ENCODE measurements at places on chromosomes 13 and 19.
A peak's percentile ranks its signal among the peaks of the same experiment; 100 is the strongest.

DNA sequence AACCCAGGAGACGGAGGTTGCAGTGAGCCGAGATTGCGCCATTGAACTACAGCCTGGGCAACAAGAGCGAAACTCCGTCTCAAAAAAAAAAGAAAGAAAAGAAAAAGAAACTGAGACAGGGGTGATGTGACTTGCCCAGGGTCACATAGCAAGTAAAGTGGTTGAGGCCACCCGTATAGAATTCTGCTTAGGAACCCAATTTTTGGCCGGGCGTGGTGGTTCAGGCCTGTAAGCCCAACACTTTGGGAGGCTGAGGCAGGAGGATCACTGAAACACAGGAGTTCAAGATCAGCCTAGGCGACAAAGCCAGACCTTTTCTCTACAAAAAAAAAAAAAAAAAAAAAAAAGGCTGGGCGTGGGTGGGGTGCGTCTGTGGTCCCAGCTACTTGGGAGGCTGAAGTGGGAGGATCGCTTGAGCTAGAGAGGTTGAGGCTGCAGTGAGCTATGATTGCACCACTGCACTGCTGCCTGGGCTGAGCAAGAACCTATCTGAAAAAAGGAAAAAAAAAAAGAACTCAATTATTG lies 1.3 kb downstream of the SNRPA start:
- no peak for DNase-seq

DNA sequence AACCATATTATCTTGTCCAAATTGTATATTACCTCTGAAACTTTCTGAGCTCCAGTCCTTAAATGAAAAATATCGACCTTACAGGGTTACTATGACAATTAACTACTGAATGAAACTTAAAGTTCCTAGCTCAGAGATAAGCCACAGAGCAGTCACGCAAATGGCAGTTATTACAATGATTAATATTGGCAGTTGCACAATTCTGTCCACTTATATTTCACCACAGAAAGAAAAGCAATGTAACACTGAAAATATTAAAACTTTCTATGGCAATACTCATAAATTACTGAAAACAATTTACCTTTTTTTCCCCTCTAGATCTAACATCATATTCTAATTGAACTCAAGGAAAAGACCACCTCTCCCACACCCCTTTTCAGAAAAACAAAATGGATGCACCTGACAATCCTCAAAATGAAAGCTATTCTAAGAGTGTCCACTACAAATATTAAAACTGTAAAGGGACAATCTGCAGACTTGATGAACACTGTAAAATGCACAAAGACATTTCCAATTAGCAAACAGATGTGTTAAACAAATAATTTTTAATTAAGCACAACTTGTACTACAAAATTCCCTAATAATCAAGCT lies 14.6 kb downstream of the LNX2 start:
- peak; percentile 48 for DNase-seq

DNA sequence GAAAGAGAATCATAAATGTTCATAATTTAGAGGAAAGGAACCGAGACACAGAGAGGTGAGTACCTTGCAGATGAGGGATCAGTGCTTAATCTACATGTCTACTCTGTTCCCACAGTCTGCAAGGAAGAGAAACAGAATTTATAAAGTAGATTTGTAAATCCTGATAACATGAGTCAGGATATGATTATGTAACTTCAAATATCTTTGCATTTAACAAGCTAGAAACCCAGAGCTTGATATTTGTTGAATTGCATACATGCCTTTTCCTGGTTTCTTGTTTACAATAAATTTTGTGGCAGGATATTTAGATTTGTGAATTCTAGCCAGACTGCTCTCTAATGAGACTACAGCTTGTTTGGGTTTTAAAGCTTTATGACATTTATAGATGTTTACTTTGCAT lies 219.2 kb downstream of the ENOX1 start:
- no peak for DNase-seq

DNA sequence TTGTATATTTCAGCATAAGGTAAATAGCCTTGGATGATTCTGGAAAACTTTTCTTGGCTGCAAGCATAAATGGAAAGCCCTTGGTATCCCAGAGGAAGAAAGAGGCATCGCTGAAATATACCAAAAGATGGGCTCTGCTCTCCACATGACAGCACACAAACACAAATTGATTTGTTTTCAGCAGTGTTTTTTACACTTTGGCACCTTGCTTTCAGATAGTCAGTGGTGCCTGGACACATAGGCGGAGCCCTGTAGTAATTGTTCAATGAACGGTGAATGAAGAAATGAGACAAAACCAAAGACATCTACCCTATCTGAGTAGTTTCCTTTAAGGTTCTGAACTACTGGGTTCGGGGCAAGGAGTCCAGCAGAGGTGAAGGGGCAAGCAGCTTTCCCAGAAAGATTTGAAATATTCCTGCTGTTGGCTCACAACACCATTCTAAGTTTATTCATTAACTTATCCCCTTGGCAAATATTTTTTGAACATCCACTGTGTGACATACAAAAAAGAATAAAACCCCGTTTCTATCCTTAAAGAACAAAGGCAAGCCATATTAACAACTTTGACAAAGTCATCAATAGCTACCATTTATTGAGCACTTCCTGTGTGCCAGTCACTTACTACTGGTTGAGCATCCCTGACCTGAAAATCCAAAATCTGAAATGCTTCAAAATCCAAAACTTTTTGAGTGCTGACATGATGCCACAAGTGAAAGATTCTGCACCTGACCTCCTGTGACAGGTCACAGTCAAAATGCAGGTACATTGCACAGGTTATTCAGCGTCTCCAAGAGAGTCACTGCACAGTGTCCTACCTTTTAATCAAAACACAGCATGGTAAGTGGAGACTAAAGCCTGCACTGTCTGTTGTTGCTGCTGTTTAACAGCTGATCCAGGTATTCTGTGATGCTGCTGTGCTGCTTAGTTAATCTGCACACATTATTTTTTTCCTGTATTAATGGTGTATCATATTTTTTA lies 238.1 kb downstream of the DCLK1 start:
- no peak for DNase-seq

GRCh38 chr13:88031980-88032559 lies 360.9 kb downstream of the SLITRK5 start:
- DNase-seq = no peak

DNA sequence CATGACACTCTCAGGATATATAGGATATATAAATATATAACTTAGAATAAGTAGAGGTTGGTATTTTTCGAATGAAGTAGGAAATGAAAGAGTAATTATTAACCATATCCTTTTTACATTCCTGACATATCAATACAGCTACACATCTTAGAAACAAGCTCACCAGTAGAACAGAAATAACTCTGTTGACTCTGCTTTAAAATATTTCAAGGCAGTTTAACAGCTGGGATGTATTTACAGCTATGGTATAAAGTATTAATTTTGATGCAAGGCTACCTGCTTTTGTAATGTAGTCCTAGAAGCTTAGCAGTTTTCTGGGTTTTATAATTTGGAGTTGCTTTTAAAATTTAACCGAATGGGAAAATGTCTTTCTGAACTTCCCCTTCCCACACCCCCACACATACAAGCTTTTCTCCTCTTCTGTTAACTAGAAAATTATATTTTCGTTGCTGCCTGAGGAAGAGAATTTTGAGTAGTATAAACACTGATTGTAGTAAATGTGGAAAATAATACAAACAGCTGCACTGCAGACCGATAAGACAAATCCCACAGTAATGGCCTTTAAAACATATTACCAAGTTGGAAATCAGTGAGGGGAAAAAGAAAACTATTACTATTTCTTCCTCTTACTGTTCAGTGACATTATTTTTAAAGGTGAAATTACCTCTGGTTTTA lies 147.7 kb downstream of the GGACT start:
- DNase-seq = no peak
